ENCODE measurements at places on chromosomes 16 and 17.

DNA sequence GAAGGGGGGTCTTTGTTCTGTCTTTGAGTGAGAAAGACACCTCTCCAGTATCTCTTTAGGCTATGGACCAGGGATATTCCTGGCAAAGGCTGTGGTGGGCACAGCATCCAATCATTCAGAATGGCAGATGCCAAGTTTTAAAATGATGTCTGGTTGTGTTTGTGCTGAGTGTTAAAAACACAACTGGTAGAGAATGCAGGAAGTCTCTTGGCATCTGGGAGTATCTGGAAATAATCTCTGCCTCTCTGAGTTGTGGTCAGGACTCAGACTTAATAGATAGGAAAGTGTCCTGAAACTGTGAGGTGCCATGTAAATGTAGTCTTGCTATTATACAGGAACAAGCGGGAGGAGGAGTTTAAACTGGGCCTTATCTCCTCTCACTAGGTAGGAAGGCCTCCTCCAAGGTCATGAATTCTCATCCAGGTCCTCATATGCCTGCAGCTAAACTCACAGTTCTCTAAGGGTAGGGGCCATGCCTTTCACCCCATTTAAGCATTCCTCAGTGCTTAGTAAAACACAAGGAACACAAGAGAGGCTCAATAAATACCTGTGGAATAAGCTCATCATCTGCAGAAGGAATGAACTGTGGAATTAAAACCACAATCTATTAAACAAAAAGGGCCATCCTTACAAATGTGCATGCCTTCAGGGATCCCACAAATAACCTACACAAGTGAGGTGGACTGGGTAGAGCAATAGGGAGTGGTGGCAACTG is 317.6 kb downstream of the CBLN1 start:
- DNase-seq = no peak

DNA sequence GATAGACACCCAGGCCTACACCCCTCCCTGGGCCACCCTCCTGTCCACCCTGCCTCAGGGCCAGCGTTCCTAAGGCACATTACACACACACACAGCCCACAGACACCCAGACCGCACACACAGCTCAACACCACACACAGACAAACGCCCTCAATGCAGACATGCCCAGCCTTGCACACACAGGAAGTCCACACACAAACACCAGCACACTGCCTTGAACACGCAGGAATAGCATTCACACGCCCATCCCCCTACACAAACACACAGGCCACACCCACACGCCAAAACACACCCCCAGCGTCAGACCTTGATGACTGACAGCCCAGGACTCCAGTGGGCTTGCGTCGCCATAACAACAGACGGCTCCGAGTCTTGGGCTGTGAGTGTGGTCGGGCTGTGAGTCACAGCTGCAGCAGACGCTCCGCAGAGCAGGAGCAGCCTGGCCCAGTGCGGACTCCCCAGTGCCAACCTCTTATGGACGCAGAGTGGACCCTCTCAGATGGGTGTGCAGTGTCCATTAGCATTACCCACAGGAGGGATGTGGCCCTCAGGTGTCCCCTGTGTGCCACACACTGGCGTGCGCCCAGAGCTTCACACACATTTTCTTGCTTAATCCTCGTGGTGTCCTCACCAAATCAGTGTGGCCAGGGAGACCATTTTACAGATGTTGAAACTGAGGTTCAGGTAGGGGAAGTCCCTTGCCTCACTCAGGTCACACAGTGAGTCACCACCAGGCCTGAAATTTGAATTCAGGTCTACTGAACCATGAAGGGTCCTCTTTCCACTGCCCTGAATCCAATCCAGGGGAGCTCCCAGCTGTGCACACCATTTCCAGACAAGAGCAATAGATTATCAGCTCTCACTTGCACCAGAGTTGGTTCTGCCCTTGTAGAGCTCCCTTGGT is 17.8 kb upstream of the RAI1 start:
- DNase-seq = peak; percentile 50

DNA sequence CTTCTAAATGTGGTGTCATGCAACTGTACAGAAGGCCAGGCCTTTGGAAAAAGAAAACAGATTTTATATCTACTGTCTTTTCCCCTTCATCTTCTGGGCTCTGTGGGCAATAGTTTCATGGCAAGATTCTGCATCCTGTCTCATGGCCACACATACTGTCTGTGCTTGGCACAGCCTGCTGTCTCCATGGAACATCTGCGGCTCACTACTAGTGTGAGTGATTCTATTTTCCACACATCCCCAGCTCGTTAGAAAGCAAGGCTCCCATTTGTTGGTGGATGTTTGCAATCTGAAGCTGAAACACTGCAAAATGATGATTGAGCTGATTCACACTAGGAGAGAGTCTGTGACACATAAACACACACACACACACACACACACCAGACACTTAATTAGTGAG is 32.4 kb downstream of the CACNG3 start:
- no peak for DNase-seq

- DNase-seq = no peak
Observed at GRCh38 chr17:18368946-18369345, 5.6 kb upstream of the SHMT1 start.

GRCh38 chr16:14248791-14249190 is 177.7 kb downstream of the MRTFB start:
- DNase-seq = no peak

DNA sequence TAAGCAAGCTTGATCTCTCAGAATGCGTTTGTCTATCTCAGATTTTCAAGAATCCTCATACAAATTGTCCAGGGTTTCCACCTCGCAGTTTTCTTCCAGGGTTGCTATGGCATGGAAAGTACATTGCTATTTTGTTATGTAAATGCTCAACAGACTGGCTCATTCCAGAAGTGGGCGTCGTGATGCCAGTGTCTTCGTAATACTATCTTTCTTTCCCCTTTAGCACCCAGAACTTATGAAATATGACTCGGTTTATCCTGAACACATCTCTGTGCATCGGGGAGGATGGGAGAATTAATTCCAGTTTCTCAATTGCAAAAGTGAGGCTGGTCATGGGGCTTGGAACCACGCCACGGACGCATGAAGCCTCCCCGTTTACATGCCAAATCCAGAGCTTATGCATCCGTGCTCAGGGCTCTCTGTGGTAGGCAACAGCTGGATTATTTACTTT is 405.0 kb downstream of the WWOX start:
- DNase-seq = no peak

GRCh38 chr16:78288888-78289287 is 189.4 kb downstream of the WWOX start:
- no peak for DNase-seq

- no peak for DNase-seq
Observed at GRCh38 chr17:48589831-48590606, at the start of gene HOXB3. HOXB3 (minus strand) TSS chr17:48590241; CDS start chr17:48552474, 37,767 bp downstream.

DNA sequence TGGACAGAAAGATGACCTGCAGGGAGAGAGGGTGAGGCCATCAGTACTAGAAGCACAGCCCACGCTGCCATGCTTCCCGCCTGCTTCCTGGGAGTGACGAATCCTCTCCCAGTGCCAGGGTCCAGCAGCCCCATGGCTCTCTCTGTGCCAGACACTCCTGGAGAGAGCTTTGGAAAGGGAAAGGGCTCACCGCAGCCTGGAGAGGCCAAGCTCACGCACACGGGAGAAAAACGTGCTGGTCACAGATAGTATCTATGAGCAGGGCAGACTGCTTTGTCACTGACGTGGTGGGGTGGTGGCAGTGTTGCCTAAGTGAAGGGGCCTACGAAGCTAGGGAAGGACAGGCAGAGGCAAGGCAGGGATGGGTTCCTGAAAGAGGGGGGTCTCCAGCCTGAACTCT is 5.4 kb downstream of the WBP2 start:
- DNase-seq = no peak

All from stimulated activated CD4-positive, alpha-beta T cell treated with anti-CD3 and anti-CD28 coated beads, TNF-alpha, amount 100 ng/mL, for 1 hour (primary cell).